ENCODE measurements at places on chromosomes 1 and 21.

DNA sequence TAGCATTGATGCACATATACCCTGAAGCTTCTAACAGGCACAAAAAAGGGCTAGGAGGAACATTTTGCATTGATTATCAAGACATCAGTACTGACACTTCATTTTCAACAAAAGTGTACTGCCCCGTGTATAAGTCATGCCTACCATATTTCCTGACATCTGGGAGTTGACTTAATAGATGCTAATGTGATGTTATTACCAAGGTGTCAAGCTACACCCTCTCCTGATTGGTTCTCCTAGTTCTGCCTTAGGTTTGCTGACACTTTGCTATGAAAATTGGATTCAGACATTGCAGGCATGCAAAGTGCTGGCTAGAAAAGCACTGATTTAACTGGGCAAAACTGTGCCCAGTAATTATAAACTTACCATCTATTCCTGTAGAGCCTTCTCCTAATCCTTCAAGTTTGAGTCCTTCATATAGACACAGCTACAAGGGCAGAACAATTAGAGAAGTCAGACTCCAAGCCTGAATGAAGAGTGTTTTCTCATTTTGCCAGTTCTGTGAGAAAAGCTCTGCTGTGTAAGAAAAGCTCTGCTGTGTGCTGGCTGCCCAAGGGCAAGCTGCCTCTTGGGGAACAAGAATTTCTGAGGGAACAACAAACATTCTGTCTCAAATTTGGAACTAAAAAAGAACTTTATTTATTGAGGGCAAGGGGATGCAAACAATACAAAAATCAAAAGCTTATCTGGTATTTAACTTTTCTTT, 11.2 kb downstream of the S100A10 start:
- no peak for DNase-seq

DNA sequence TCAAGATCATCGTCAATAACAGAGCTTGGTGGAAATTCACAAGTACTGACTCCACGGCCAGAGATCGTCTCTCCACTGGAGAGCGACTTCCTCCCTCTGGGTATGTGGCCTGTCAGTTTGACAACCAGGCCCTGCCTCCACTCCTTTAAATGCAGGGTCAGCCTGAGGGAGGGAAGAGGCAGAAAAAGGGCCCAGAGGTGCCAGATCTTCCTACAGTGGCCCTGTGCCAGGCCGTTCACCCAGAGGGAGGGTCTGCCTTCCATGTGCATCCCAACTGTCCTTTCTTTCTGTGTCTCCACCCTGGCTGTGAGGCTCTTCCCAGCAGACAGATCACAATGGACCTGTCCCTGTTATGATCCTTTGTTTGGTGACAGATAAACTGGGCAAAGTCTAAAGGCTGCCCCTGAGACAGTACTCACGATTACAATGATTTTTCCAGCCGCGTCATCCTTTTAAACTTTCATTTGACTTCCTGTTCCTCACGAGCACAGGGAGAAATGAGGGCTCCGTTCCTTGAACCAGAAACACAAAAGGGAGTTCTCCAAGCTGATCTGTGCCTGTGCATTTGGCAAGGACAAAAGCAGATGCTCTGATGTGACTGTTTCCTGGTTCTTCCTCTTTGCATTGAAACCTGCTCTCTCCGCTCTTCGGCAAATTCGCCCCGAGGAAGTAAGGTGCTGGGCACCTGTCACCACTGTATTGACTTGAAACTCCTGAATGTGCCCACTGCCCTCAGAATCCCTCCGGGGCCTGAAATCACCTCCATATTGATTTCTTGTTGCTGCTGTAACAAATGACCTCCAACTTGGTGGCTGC, 126.7 kb downstream of the PGBD5 start:
- no peak for DNase-seq

DNA sequence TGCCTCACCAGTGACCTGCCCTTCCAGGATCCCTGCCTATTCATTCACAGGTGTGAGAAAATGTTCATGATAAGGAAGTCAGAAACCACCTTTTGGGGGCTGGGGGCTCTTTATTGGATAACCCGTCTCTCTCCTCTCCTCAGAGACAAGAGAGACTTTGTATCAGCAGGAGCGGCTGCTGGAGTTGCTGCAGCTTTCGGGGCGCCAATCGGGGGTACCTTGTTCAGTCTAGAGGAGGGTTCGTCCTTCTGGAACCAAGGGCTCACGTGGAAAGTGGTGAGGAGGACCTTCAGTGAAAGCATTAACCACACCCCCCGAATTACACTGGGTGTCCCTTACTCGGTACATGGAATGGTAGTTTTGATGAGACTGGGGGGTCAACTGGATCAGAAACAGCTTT, 20.6 kb downstream of the NPPA start:
- no peak for DNase-seq

- DNase-seq = peak; percentile 25
These were observed 109.6 kb downstream of the KCNN3 start for GRCh38 chr1:154760469-154760933.

- no peak for DNase-seq
These were observed 13.9 kb upstream of the MTARC1 start for GRCh38 chr1:220772846-220773245.

GRCh38 chr1:33117440-33118085, 36.6 kb downstream of the AZIN2 start:
- DNase-seq = no peak

- no peak for DNase-seq
These were observed 123.4 kb downstream of the ATP6V1G3 start for GRCh38 chr1:198417039-198417438.

GRCh38 chr1:77516106-77516505, 166.4 kb downstream of the ZZZ3 start:
- DNase-seq = no peak

DNA sequence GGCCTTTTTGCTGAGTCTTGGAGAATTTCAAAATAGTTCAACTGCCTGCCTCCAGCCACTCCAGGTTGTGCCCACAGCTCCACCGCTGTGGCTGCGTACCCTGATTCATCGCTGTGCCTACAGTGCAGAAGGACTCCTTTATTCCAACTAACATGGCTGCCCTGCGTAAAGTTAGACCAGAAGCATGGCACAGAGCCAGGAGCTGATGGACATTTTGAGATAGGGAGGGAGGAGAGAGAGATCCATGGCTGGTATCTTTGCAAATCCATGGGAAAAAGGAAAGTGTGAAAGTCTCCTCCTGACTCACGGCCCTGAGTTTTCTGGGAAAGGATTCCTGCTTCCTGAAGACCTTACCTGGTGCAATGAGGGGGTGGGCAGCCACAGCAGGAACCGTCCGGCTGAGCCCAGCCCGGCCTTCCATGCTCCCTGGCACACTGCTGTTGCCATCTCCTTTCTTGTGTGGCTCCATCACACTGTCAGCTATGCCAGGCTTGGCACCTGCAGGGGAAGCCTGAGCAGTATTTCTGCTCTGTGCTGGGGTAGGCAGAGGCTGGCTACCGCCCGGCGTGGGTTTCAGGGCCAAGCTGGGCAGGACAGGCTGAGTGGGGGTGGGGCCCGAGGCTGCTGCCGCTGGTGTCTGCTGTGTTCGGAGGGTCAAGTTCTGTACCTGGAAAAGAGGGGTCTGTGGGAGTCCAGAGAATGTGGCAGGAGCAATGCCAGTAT, 46.0 kb upstream of the A3GALT2 start:
- no peak for DNase-seq

DNA sequence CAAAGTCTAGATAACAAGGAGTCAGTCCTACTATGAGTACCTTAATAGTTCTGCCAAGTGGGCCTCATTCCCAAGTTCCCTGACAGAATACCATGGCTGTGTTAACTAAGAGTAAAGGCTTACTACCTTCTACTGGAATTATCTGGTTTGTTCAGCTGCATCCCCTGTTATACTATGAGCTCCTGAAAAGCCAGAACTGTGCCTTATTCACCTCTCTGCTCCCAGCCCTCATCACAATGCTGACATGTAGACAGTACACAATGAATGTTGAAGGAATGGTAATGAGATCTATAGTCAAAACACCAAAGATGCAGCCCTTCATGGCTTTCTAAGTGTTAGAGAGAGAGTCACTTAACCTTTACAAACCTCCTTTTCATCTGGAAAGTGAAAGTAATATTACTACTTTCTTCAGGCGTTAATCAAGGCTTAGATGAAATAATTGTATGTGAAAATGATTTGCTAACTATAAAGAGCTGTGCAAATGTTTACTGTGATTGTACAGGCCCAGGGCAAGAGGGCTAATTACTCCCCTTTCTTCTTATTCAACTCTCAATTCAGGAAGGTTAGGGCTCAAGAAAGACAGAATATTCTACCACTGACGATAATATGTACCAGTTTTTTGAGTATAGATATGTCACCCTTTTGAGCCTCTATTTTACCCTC, 70.3 kb upstream of the MROH9 start:
- no peak for DNase-seq

DNA sequence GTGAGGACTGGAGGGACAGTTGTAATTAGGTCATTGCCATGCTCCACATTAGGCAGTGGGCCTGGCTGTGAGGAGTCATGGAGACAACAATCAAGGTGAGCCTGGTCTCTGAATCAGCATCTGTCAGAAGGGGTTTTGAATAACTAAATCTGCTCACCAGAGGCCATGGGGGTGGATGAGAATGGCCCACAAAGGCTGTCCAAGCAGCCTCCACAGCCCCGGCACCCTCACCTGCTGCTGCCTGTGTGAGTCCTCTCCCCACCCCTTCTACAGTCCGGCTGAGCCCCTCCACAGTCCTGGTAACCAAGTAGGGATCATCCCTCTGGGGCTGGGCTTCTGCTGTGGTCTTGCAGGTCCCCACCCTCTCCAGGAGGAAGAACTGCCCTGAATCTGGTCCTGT, 2.3 kb downstream of the DPT start:
- DNase-seq = no peak

DNA sequence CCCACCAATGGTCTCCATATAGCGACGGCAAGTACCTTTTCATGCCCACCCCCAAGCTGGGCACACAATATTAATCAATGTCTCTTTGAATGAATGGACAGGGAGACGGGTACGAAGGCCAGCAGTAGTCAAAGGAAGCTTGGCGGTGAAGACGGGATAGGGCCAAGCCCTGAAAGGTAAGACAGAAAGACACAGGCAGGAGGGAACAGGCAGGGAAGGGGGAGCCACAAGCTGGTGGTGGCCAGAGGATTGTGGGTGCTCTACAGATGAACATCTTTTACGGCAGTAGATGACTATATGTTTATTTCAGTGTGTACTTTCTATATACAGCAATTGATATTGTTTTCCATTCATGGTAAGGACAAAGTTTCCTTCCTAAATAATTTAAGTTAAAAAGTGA, 16.3 kb downstream of the CAPZB start:
- DNase-seq = no peak

- no peak for DNase-seq
These were observed 32.6 kb downstream of the GPR52 start for GRCh38 chr1:174480324-174480723.

GRCh38 chr1:115767403-115767802, 1.1 kb downstream of the CASQ2 start:
- DNase-seq = no peak

- no peak for DNase-seq
These were observed 145.0 kb downstream of the ZSCAN20 start for GRCh38 chr1:33617451-33617850.

GRCh38 chr1:235702412-235702811, 52.8 kb upstream of the GNG4 start:
- DNase-seq = no peak

DNA sequence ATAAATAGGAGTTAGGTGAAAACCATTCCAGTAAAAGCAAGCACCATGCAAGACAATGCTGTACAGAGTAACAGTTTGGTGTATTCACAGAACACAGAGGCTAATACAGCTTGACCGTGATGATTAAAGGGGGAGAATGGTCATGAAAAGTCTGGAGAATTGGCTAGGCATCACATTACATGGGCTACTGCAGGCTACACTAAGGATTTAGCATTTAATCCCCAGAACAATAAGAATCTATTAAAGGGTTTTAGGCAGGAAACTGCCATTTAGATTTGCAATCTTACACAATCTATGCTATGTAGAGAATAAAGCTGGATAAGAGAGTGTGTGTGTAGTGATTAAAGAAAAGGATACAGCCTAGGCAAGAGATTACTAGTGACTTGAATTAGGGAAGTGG, 30.6 kb downstream of the HFM1 start:
- DNase-seq = no peak

- DNase-seq = no peak
These were observed 26.2 kb downstream of the TRIM67 start for GRCh38 chr1:231188072-231188471.

GRCh38 chr1:45403298-45403697, 63.1 kb upstream of the MUTYH start:
- DNase-seq = no peak

- no peak for DNase-seq
These were observed 64.1 kb downstream of the MIS18A start for GRCh38 chr21:32214654-32215305.

DNA sequence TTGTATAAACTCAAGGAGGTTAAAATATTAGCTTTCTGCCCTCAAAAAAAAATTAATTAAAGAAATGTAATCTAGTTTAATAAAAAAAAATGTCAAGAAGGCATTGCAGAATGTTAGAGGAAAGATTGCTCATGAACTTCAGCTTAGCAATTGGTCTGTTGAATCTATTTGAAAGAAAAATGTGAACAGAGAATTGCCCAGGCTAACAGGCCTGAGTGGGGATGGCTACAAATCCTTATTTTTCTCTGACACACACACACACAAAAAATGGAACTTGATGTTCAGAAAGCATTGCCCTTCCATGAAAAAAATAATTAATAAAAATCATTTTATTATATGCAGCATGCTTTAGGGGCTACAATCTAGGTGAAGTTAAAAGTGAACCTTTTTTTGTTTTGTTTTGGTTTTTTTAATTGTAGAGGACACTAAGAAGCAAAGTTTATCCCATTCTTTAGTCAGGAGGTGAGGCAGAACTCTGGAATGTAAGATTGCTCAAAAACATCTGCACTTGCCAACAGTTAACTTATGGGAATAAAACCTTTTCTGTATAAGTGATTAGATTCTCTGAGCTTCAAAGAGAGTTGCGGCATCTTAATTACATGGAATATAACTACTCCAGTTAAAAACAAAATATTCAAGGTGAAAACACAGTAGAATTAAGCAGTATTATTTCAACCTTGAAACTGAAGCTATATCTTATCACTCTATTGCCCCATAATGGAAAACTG, 658.5 kb upstream of the ADGRL2 start:
- DNase-seq = no peak

DNA sequence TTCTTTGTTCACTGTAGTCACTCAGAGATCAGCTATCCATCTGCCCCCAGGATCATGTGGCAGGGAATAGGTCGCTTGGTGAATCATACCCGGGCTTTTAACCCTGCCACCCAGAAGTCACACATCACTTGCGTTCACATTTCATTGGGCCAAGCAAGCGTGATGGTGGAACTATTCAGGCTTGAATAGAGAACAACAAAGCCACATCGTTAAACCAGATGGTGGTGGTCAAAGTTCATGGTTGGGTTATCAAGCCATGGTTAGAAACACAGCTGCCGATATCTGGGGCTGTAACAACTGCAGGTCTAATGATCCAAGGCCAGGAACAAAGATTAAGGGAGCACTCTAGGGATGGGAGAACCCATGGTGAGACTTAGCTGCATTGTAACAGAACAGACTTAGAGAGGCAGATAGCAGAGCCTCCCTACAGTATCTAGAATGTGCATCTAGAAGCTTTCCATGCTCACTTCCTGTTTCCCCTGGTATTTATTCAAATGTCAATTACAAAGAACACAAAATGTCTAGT, 40.0 kb upstream of the PTPRC start:
- DNase-seq = peak; percentile 11

GRCh38 chr21:33265664-33266049, 510 bp upstream of the IL10RB start:
- DNase-seq = peak; percentile 98

Data from NB4 (cell line).